ENCODE measurements at places on chromosomes 1 and 21. TPM values are rescaled to one million over a fixed set of nuclear protein-coding genes. Genes with fewer than 3 reads are reported as not detected.

GNPAT gene
- 36.0 TPM for total RNA-seq

TTC34 gene
- total RNA-seq, result under 0.01 TPM

CLEC20A gene
- not detected for total RNA-seq

S100A14 gene
- total RNA-seq, result not detected

FGR gene
- not detected for total RNA-seq

CCDC185 gene
- not detected for total RNA-seq

VAV3 gene
- 0.18 TPM for total RNA-seq

LEMD1 gene
- not detected for total RNA-seq

DDAH1 gene
- 94.5 TPM for total RNA-seq

OR2L8 gene
- total RNA-seq, result not detected

GRCh38 chr1:31592132-31592531 lies 15.8 kb downstream of the TINAGL1 start:
- H3K4me1 ChIP-seq, result no peaks in the 10 kb centered on the region
- H3K4me3 ChIP-seq, result no peak overlapping the region
- H3K27me3 ChIP-seq, result peaks cover 16% of the 10 kb centered on the region
- no peaks in the 10 kb centered on the region for H3K36me3 ChIP-seq

GRCh38 chr1:173477286-173478093 lies at the start of gene PRDX6:
Gene PRDX6 (plus strand): TSS chr1:173477335. CDS start chr1:173477398, 63 bp downstream.
- peaks cover 16% of the 10 kb centered on the region for H3K4me1 ChIP-seq
- peak within 1 kb of the TSS; percentile 95 for H3K4me3 ChIP-seq
- peaks cover 10% of the 10 kb centered on the region for H3K36me3 ChIP-seq
- DNase-seq, result peak; percentile 79
- peak within 1 kb of the TSS; percentile 98 for H3K27ac ChIP-seq

- no peaks in the 10 kb centered on the region for H3K36me3 ChIP-seq
- no peaks in the 10 kb centered on the region for H3K4me1 ChIP-seq
- no peaks in the 10 kb centered on the region for H3K27me3 ChIP-seq
Observed at GRCh38 chr1:74334147-74334546, 99.0 kb downstream of the TNNI3K start.

GRCh38 chr1:245988393-245989078 lies 518.5 kb downstream of the SMYD3 start:
- no peak overlapping the region for H3K4me3 ChIP-seq
- H3K27me3 ChIP-seq, result no peaks in the 10 kb centered on the region
- DNase-seq, result no peak
- no peaks in the 10 kb centered on the region for H3K36me3 ChIP-seq
- H3K4me1 ChIP-seq, result peaks cover 12% of the 10 kb centered on the region

DNA sequence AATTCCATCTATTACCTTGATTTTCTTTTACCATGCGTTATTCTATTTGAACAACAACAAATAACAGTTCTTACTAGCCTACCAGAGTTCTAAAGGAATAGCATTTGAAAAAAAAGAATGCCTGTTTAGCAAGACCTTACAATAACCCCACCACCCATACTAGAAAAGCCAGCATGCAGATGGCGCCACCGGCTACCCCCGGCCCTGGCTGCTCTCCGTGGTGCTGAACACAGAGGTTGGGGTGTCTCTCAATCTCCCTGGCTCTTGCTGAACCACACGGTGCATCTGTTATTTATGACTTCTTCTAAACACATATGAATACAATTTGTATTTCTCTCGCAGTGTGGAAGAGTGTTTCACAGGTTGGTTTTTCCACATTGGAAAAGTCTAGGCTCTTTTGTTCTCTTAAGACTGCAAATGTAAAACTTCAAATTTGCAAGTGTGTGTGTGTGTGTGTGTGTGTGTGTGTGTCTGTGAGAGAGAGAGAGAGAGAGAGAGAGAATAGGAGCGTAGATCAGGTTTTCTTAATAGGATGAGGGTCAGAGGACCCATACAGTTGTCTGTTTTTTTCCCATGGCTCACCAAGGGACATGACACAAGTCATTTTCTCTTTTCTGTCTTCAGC lies 13.6 kb downstream of the GRIK3 start:
- no peaks in the 10 kb centered on the region for H3K4me1 ChIP-seq
- H3K27me3 ChIP-seq, result no peaks in the 10 kb centered on the region
- DNase-seq, result no peak
- no peak overlapping the region for H3K27ac ChIP-seq

GRCh38 chr1:160167580-160167979 lies 16.2 kb downstream of the ATP1A4 start:
- H3K27me3 ChIP-seq, result peaks cover 33% of the 10 kb centered on the region
- H3K36me3 ChIP-seq, result no peaks in the 10 kb centered on the region
- no peak overlapping the region for H3K4me3 ChIP-seq
- H3K4me1 ChIP-seq, result 0 out of 2 replicates have a peak, but pooled peaks cover 2% of the 10 kb centered on the region

DNA sequence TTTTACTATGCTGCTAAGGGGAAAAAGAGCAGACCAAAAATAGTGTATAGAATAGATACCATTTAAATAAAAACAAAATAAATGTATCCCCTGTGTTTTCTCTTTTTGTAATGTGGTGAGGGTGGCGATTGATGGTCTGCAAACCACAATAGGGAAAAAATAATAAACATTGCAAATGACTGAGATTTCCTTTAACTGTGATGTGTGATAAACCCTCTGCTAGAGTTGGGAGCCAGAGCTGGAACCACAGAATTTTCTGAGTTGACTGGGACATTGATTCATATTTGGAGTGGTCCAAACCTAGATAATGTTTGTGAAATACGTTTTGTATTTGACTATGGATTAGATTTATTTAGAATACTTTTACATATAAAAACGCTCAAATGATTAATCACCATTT lies 70.6 kb upstream of the PTGFR start:
- H3K27me3 ChIP-seq, result peaks cover 6% of the 10 kb centered on the region
- no peaks in the 10 kb centered on the region for H3K36me3 ChIP-seq
- no peaks in the 10 kb centered on the region for H3K4me1 ChIP-seq
- DNase-seq, result peak; percentile 27

DNA sequence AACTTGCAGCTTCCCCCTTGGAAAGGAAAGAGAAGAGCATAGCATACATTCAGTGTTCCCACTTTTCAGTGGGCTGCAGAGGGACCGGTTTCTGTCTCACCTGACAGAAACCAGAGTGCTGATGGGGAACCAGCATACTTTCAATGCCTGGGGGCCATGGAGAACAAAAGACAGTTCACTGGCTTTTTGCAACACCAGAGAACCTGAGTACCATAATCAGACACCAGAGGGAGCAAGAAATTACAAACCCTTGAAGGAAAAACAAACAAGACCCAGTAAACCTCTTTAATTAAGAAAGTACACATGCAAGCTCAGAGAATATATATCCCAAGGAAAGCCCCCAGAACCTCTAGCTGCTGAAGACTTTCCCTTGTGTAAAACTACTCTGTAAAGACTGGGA lies 51.1 kb downstream of the CSMD2 start:
- no peak for DNase-seq
- H3K27ac ChIP-seq, result no peak overlapping the region
- H3K27me3 ChIP-seq, result no peaks in the 10 kb centered on the region
- no peak overlapping the region for H3K4me3 ChIP-seq
- no peaks in the 10 kb centered on the region for H3K36me3 ChIP-seq

GRCh38 chr1:46708121-46708520 lies 10.8 kb downstream of the EFCAB14 start:
- peaks cover 34% of the 10 kb centered on the region for H3K36me3 ChIP-seq
- no peaks in the 10 kb centered on the region for H3K4me1 ChIP-seq
- peak; percentile 37 for DNase-seq
- no peak overlapping the region for H3K27ac ChIP-seq

GRCh38 chr1:158654571-158654970 lies 31.9 kb downstream of the SPTA1 start:
- no peaks in the 10 kb centered on the region for H3K27me3 ChIP-seq
- no peak for DNase-seq
- no peak overlapping the region for H3K27ac ChIP-seq

GRCh38 chr1:109762039-109762585 lies 1.6 kb downstream of the EPS8L3 start:
- no peaks in the 10 kb centered on the region for H3K36me3 ChIP-seq
- H3K27me3 ChIP-seq, result no peaks in the 10 kb centered on the region
- no peak overlapping the region for H3K27ac ChIP-seq
- DNase-seq, result no peak
- H3K4me1 ChIP-seq, result peaks cover 12% of the 10 kb centered on the region

GRCh38 chr1:198623752-198624647 lies 14.8 kb upstream of the PTPRC start:
- peak; percentile 71 for DNase-seq
- H3K27ac ChIP-seq, result no peak overlapping the region
- H3K4me3 ChIP-seq, result no peak overlapping the region
- H3K27me3 ChIP-seq, result no peaks in the 10 kb centered on the region
- H3K4me1 ChIP-seq, result no peaks in the 10 kb centered on the region
- no peaks in the 10 kb centered on the region for H3K36me3 ChIP-seq

DNA sequence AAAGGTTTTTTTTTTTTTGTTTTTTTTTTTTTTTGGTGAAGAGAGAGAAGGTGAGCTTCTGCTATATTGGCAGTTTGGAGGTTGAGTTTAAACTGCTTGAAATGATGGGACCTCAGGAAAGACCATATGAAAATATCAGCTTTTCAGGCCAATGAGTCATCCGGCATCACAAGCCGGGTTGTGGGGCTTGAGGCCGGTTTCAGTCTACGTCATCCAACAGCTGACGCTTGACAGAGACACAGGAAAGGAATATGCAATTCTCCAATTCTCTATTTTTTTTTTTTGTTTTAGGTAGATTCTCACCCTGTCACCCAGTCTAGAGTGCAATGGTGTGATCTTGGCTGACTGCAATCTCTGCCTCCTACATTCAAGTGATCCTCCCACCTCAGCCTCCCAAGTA lies 52.4 kb downstream of the KCNJ6 start:
- no peaks in the 10 kb centered on the region for H3K27me3 ChIP-seq
- H3K36me3 ChIP-seq, result no peaks in the 10 kb centered on the region
- no peak overlapping the region for H3K27ac ChIP-seq
- DNase-seq, result peak; percentile 94
- H3K4me1 ChIP-seq, result peaks cover 10% of the 10 kb centered on the region
- no peak overlapping the region for H3K4me3 ChIP-seq

GRCh38 chr1:10530756-10531495 lies 56.2 kb downstream of the PEX14 start:
- peaks cover 20% of the 10 kb centered on the region for H3K4me1 ChIP-seq
- H3K27ac ChIP-seq, result peak overlapping the region; percentile 36
- H3K36me3 ChIP-seq, result no peaks in the 10 kb centered on the region
- peak; percentile 79 for DNase-seq
- H3K4me3 ChIP-seq, result peak overlapping the region; percentile 26

DNA sequence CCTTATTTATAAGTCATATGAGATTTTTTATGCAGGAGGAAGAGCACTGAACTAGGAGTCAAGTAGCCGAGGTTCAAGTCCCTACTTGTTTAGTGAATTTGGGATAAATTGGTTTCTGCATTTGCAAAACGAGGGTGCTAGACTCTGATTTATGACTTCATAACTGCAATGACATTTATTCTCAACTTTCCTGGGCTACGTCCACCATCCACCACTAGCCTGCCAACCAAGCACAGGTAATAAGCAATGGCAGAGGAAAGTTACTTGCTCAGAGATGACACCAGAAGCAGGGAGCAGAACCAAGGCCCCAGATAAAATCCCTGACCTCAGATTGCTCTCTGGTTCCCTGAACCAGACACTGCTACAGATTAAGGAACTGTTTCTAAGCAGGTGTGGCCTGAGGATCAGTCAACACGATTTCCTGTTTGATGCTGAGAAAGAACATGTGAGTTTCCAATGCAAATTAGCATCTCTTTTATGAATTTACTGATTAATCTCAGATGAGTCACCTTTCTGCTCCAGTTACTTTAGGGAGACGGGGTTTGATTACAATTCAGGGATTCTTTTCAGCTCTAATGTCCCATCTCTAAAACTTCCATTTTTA lies 52.7 kb downstream of the PLPP3 start:
- H3K27ac ChIP-seq, result no peak overlapping the region
- H3K27me3 ChIP-seq, result no peaks in the 10 kb centered on the region
- H3K4me3 ChIP-seq, result no peak overlapping the region
- H3K36me3 ChIP-seq, result peaks cover 60% of the 10 kb centered on the region

DNA sequence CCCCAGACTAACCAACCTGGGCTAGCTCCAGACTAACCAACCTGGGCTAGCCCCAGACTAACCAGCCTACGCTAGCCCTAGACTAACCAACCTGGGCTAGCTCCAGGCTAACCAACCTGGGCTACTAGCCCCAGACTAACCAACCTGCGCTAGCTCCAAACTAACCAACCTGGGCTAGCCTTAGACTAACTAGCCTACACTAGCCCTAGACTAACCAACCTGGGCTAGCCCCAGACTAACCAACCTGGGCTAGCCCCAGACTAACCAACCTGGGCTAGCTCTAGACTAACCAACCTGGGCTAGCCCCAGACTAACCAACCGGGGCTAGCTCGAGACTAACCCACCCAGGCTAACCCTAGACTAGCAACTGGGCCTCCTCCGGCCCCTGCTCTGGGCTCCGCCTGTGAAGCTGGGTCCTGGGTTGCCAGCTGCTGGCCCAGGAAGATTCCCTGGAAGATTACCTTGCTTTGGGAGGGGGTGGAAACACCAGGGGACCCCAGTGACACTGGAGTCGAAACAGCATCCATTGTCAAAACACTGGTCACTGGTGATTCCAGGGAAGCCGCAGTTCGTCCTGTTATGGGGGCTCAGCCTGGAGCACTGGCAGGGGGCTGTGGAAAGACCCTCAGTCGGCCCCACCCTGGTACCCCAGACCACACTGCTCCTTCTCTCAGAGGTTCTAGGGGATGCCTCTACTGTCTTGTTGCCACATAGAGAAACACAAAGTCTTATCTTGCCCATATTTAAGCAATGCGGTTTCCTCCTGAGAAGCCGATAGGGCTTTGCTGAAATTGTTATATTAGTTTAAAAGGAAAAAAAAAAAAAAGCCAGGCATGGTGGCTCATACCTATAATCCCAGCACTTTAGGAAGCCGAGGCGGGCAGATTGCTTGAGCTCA lies 1.1 kb downstream of the TFF2 start:
- no peak overlapping the region for H3K27ac ChIP-seq
- no peak overlapping the region for H3K4me3 ChIP-seq
- no peaks in the 10 kb centered on the region for H3K36me3 ChIP-seq
- peaks cover 17% of the 10 kb centered on the region for H3K27me3 ChIP-seq
- no peaks in the 10 kb centered on the region for H3K4me1 ChIP-seq
- DNase-seq, result no peak

DNA sequence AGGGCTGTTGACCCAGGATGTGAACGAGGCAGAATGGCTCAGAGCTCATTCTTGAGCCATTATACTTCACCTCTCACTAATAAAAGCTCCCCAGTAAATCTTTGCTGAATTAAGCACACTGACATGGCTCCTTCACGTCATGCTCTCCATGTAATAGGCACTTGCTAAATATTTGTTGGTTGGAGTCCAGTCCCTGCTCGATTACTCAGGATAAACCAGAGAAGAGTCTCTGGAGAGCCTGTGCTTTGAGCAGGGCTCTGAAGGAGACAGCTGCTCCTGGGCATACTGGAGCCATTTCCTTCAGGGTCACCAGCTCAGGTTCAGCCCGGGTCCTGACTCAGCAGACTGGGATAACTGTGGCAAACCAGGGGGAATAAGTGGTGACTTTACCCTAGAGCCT lies 46.9 kb downstream of the HLX start:
- no peak overlapping the region for H3K4me3 ChIP-seq
- peak; percentile 7 for DNase-seq
- no peaks in the 10 kb centered on the region for H3K4me1 ChIP-seq
- no peaks in the 10 kb centered on the region for H3K36me3 ChIP-seq

Data from IMR-90 (cell line).